HuH-7.5 (cell line): ENCODE measurements at places on chromosomes 6 and 20.

DNA sequence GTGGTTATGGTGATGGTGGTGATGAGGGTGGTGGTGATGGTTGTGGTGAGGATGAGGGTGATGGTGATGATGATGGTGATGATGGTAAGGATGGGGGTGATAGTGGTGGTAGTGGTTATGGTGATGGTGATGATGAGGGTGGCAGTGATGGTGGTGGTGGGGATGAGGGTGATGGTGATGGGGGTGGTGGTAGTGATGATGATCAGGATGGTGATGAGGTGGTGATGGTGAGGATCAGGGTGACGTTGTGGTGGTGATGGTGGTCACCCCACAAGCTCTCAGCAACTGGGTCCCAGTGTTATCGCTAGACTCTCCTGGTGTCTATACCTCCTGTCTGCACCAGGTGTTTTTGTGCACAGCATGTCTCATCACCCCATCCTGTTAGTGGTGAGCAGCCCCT, 85.0 kb downstream of the TMEM242 start:
- DNase-seq: no peak

DNA sequence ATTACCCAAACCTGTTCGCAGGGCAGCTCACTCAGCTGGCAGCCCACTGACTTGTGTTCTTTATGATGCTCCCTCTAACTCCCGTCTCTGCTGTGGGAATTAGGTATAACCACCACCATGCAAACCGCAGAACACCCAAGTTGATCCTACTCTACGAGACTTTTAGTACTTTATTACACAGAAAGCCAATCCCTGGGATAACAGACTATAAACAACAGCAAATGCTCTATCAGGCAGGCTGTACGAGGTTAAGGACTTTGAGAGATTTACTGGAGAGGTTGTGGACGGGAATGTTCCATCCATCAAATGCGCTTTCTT, 241.1 kb downstream of the FOXC1 start:
- no peak for DNase-seq

GRCh38 chr20:45363611-45364492, 896 bp downstream of the SYS1 start:
- no peak for DNase-seq

GRCh38 chr6:23690453-23691049, 435.5 kb upstream of the NRSN1 start:
- no peak for DNase-seq

GRCh38 chr20:40689100-40689942, at the start of gene MAFB:
Gene MAFB (minus strand): TSS chr20:40689236. CDS start chr20:40688850, 386 bp downstream.
- peak; percentile 98 for DNase-seq

- peak; percentile 54 for DNase-seq
Observed at GRCh38 chr6:158660333-158660754, 10.5 kb downstream of the SYTL3 start.

- no peak for DNase-seq
Observed at GRCh38 chr6:14981960-14982359, 263.9 kb upstream of the JARID2 start.

DNA sequence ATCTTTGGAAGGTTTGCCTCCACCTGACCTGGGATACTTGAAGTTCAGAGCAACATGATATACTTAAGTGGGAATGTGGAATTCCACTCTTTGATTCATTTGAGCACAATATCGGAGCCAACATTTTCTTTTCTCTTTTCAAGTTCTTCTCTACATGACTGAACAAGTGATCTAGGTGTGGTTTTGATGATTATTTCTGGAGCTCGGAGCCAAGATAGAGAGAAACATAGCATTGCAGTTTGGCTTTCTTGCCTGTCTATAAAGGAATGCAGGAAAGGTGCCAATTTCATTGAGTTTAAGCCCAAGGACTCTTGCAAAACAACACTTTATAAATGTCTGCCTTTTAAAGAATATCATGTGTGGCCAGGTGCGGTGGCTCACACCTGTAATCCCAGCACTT, 124.2 kb upstream of the FAM83B start:
- DNase-seq: no peak

DNA sequence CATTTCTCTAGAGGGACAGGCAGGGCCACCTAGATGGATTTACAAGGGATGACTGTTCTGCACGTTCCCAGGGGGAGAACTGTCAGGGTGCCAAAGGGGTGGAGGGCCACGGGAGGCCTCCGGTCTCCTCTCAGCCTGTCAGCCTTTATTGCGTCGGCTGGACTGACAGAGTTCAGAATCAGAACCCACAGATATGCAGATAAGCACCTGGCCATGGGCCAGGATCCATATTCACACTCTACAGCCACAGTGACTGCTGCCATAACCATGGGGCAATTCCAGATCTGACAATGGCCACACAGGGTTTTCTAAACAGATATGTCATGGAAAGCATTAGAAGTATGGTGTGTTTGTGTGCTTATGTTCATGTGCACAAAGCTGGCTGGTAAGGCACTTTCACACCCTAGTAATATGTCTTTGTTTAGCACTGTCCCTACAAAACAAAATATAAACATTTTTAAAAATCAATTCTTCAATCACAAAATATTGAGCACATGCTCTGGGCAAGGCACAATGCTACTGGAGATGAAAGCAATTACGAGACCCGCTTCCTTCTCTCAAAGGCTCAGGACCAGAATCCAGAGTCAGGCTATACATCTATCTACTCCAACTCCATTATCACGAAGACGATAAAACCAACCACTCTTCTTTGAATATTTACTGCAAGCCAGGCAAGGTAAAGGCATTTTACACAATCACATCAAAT, 29.1 kb downstream of the TRAM2 start:
- no peak for DNase-seq

DNA sequence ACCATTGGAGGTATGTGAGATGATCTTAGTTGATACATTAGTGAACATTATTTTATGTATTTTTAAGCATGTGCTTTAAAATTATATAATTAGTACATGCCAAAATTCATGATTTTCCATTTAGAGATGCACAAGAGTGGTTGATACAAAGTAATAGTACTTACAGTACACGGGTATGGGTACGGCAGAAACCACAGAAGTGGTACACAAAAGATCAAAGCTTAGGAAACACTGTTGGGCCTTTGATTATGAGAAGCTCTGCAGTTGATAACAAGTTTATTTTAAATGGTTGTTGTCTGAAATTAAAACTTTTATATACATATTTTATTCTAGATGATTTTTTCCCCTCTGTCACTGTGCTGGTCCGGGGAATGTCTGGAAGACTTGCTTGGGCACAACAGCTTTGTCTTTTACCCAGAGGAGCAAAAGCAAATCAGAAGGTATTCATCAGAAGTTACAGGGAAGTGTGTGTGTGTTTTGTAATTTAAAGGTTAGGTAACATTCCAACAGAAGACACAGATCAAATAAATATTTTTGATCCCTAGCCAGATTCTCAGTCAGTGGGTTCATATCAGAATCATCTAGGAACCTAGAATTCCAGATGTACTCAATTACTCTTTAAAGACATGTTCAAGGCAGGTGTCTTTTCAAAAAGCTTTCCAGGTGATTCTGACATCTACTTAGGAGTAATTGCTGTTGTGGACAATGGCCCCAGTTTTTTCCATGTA, 32.5 kb upstream of the ADIG start:
- no peak for DNase-seq

- no peak for DNase-seq
Observed at GRCh38 chr6:16442031-16442430, 203.6 kb downstream of the GMPR start.

DNA sequence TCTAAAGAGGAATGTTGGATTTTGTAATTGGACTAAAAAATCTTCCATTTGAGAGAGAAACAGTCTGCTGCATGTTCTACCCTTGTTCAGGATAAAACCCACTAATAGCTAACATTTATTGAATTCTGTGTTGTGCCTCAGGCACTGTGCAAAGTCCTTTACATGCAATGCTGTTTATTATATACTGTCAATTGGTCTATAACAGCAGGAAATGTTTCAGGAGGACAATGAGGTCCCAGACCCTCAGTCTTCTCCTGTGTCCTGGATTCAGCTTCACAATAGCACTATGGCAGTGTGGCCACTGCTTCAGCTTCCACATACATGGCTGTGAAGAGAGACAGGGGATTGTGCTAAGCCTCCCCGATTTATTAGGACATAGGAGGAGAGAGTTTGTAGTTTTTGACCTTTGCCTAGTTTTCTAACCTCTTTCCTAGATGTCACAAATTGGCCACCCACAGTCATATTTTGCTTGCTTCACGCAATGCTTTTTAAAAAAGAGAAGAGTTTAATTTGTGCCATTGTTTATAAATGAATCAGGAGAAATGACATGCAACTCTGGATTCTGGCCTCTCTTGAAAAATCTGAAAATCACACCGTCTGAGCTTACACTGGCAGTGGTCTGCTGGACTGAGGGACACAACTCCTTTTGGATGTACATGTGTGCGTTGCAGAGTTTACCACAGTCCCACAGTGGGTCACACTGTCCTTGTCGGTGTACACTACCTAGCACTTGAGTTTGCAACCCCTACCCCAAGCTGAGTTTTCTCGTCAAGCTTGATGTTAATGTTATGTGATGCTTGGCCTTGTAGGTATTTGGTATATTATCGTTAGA, 11.3 kb downstream of the PTPN1 start:
- DNase-seq: no peak

- no peak for DNase-seq
Observed at GRCh38 chr20:53202777-53203176, 230.6 kb downstream of the TSHZ2 start.

- DNase-seq: no peak
Observed at GRCh38 chr20:54290636-54291035, 82.7 kb downstream of the PFDN4 start.

DNA sequence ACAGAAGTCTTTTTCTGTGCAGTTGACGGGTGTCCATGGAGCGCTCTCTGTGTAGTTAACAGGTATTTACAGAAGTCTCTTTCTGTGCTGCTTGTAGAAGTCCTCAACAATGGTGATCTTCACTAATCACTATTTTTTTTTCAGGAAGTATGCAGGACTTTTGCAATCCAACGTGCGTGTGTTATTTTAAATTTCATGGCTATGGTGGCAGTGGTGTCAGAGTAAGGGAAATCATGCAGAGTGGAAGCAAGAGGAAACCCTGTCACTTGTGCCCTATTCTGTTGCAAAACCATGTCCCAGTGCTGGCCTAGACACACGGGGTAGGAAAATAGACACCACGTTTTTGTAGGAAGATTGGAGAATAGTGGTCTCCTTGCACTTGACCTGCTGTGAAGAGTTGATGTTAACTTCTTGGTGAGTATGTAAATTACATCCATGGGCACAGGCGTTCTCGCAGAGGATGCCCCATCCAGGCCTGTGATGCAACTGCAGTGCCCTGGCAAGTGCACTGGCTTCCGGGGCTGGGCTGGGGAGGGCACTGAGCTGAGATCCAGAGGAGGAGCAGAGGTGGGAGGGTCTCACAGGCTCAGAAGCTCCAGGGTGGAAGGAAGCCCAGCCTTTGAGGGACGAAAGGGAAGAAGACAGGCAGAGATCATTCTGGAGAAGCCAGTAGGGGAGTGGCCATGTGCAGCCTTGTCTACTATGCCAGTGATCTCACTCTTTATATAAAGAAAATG, 146.5 kb downstream of the SYCP2 start:
- no peak for DNase-seq

DNA sequence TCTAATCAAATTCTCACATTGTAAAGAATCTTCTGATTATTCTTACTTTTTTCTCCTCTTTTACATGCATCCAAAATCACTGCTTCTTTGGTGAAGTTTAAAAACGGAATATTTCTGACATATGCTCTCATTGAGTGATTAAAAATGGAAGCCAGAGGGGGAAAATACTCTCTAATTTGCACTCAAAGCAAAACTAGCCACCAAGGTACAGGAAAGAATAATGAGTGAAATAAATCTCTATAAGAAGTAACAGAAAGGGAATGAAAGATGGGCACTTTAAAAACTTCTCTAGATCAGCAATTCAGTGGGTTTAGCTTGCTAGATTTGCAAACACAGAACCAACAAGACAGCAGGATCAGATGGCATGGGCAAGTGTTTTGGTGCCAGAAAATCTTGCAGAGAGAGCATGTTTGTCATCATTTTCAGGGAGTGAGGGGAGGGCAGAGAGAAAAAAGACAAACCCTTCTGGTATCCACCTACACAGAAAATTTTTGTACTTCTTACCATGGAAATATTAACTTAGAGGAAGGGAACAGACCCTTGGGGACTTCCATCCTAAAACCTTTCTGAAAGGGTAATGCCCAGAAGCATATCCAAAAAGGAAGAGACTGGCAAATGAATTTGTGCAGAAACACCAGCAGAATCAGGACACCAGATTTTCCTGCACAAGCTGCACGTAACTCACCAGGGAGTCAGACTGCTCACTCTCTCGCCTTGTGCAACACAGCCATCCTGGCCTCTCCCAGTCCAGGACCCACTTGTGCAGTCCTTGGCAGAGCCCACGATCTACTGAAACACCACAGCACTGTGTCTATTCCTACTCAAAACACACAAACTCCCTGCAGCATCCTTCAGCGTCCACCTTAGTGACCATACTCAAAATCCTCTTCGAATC, 270.2 kb upstream of the PRDM1 start:
- no peak for DNase-seq

DNA sequence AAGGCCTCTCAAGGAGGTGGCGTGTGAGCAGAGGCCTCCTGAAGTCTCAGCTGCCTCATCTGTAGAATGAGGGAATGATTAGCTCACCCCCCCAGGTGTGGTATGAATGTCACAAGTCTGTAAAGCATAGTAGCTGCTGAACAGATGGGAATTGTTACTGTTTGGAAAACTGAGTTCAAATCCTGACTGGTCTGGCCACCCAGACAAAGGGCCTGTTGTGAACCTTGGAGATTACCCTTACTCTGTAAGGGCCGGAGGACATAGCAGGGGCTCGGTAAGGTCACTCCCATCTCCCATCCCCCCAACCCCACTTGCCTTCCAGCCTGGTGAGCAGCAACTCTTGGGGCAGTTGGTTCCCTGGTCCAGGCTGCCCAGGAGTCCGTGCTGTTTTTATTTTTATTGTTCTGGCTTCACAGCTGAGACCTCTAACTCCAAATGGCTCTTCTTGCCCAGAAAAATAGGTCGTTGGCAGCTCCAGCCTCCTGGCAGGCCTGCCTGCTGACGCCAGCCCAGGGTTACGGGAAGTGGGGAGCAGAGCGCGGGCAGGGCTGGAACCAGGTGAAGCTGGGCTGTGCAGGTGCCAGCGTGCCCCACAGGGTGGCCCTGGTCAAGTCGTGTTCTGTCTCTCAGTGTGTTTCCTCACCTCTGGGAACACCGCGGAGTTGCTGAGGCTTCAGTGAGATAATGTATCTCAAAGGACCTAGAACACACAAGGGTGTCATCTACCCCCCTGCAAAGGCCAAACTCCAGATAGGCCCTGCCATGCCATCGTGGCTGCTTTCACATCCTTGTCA, 4.5 kb upstream of the SIRPA start:
- DNase-seq: no peak

GRCh38 chr6:125252891-125253290, 48.9 kb downstream of the HDDC2 start:
- DNase-seq: no peak
